Pulmonary artery endothelial cell (primary cell): ENCODE measurements at places on chromosomes 7 and 10. TPM values are rescaled to one million over a fixed set of nuclear protein-coding genes. Genes with fewer than 3 reads are reported as not detected.

Gene CLDN4
- 0.07 TPM in 2 replicates for total RNA-seq

Gene DENND2A
- 0.04 and 0.07 TPM in 2 replicates for total RNA-seq

Gene C10orf95
- 0.13 TPM in 1 of 2 replicates, not detected in the other for total RNA-seq

Gene HKDC1
- total RNA-seq, result 0.07 TPM in 1 of 2 replicates, not detected in the other

Gene EFCAB10
- total RNA-seq, result not detected in 2 replicates

Gene CDC14C
- not detected in 2 replicates for total RNA-seq

Gene PRKRIP1
- 13.8 and 14.3 TPM in 2 replicates for total RNA-seq

Gene HTR7
- total RNA-seq, result 0.13 and 0.28 TPM in 2 replicates

Gene OR6V1
- total RNA-seq, result not detected in 2 replicates

DNA sequence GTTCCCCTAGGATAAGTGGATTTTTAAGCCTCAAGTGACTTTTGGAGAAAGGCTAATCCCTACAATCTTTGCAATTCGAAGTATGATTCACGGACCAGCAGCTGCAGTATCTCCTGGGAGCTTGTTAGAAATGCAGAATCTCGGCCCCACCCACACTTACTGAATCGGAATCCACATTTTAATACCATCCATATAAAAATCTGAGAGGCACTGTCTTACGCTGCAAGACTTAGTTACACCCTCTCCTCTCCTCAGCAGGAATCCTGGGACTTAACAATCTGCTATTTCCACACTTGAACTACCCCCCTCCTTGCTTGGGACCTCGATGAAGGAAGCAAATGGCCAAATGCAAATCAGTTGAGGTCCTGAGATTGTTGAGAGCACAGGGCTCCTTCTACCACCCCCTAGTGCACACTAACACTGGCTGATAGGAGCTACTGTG is 21.0 kb downstream of the ITPRIP start:
- no peak for DNase-seq

GRCh38 chr10:6255548-6256061 is 52.9 kb downstream of the PFKFB3 start:
- DNase-seq, result no peak

- DNase-seq, result no peak
Measured at GRCh38 chr10:73649876-73650536, 5.8 kb downstream of the SYNPO2L start.

- DNase-seq, result no peak
Measured at GRCh38 chr10:68155615-68156210, 46.4 kb downstream of the MYPN start.

- DNase-seq, result no peak
Measured at GRCh38 chr10:80648106-80648505, 110.4 kb downstream of the SH2D4B start.

GRCh38 chr7:12888717-12889116 is 201.3 kb downstream of the ARL4A start:
- DNase-seq, result no peak

DNA sequence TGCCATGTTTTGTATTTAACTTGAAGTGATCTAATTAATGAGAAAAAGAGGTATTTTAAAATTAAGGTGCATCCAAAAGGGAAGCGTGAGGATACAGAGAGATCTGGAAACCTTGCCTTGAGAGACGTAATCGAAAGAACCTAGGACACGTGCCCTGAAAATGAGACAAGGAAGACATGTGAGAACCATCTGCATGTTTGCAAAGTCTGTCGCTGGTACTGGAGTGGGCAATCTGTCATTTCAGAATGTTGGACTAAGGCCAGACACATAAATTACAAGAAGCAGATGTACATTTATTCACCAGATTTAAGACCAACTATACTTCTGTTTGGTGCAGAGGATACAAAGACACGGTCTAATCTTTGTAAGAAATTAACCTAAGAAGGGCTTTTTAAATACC is 9.2 kb downstream of the AGR2 start:
- DNase-seq, result no peak

DNA sequence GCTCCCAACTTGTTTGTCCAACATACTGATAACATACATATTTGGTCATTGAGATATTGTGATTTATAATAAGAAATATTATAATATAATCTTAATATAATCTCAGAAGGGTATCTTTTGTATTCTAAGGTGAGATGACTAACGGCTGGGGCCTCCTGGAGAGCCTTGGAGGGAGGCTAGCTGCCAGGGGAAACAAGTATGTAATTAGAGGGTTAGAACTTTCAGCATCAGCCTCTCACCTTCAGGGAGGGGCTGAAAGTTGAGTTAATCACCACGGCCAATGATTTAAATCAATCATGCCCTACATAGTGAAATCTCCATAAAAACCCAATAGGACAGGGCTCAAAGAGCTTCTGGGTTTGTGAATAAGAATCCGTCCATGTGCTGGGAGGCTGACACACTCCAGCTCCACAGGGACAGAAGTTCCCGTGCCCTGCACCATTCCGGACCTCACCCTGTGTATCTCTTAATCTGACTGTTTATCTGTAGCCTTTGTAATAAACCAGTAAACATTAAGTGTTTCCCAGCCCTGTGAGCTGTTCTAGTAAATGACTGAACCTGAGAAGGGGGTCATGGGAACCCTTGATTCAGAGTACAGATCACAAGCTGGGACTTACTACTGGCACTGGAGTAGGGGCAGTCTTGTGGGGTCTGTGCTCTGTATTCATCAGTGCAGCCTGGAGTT is 86.3 kb upstream of the STEAP1B start:
- no peak for DNase-seq

GRCh38 chr10:116654816-116655215 is 34.1 kb downstream of the PNLIPRP2 start:
- DNase-seq, result no peak

GRCh38 chr7:25781704-25782103 is 370.3 kb upstream of the NFE2L3 start:
- no peak for DNase-seq

- DNase-seq, result no peak
Measured at GRCh38 chr10:43576580-43576979, 2.2 kb upstream of the ZNF239 start.

DNA sequence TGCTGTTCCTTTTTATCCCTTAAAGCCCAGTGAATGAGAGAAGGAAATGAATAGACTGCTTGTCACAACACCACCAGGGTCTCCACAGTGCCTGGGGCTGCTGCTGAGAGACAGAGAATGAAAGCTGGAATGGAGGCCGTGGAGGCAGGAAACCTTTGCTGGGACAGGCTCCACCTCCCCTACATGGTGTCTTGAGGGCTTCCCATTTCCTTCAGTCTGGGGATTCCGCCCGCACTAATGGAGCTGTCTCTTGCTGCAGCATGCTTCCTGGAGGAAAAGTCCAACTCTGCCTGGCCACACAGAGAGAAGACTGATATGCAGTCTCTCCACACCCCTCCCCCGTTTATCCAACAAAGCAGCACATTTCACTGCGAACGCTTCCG is 54.5 kb downstream of the LRRC4 start:
- DNase-seq, result no peak

- no peak for DNase-seq
Measured at GRCh38 chr10:125370578-125370977, 210.2 kb upstream of the CTBP2 start.

DNA sequence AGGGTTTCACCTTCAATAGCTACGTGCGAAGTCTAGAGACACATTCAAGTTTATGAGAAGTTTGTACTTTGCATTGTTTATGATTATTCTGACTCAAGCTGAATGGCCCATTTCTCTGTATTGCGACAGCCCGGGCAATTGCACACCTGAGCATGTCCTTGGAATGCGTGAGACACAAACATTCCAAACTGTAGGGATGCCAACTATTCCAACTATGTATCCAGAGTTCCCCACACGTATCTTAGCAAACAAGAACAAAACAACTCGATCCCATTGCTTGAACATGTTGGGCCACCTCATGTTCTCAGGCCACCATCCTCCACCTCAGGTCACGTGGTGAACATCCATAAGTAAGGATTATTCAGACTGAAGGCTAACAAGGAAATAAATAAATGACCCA is 51.4 kb upstream of the EGFR start:
- DNase-seq, result no peak

- DNase-seq, result no peak
Measured at GRCh38 chr7:150586068-150586784, 19.0 kb downstream of the GIMAP4 start.

- DNase-seq, result no peak
Measured at GRCh38 chr10:29622382-29622922, 12.3 kb downstream of the SVIL start.

- no peak for DNase-seq
Measured at GRCh38 chr7:77691892-77692491, 4.3 kb upstream of the RSBN1L start.

GRCh38 chr7:23018750-23019149 is 4.8 kb upstream of the HYCC1 start:
- DNase-seq, result peak; percentile 64

DNA sequence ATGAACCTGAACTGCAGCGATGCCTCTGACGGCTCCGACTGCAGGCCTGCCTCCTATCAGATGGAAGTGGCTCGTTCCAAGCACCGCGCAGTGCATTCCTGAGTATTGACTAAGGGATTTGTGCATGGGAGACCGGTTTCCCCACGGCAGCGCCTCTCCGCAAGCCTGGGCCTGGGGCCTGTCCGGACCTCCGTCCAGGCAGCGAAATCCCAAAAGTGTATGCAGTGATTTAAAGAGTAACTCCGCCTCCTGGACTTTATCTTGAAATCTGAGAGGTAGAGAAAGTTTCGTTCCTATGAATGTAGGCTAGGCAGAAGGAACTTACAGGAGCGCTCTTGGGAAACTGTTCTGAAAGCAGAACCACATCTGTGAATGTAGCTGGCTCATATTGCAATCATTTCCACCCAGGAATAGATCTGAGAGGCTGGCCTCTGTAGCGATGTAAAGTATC is 106.2 kb upstream of the CELF2 start:
- DNase-seq, result peak; percentile 63

GRCh38 chr10:3948843-3949242 is 163.8 kb upstream of the KLF6 start:
- peak; percentile 78 for DNase-seq

DNA sequence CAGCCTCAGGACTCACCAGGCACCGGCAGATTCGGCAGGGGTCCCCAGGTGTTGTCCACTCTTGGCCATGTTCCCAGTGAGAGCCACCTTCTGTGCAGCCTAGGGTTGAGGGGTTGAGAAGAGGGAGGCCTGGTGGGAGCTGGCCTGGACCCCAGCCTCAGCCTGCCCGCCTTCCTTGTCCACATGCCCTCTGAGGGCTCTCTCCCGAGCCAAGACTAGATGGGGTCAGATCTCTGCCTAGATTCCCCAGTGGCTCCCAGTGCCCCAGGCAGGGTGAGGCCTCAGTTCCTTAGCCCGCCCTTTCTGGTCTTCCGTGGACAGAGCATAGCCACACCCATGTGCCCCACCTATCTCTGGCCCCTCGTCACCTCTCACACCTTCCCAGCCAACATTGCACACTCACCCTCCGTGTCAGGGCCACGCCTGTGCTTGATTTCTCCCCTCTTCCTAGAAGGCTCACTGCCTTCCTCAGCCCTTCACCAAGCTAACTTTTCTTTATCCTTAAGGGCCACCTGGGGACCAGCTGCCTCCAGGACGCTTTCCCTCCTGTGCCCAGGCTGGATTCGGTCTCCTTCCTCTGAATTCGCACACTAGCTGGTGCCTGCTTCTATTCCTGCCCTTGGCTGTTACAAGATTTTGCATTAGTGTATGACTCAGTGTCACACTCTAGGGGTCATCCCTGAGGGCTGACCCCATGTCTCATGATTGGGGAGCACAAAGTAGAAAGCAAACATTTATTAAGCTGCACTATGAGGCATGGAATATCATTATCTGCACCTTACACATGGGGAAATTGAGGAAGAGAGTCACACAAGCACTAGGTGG is 7.5 kb downstream of the KCP start:
- no peak for DNase-seq

GRCh38 chr7:129719980-129720732 is 108.6 kb downstream of the NRF1 start:
- no peak for DNase-seq

DNA sequence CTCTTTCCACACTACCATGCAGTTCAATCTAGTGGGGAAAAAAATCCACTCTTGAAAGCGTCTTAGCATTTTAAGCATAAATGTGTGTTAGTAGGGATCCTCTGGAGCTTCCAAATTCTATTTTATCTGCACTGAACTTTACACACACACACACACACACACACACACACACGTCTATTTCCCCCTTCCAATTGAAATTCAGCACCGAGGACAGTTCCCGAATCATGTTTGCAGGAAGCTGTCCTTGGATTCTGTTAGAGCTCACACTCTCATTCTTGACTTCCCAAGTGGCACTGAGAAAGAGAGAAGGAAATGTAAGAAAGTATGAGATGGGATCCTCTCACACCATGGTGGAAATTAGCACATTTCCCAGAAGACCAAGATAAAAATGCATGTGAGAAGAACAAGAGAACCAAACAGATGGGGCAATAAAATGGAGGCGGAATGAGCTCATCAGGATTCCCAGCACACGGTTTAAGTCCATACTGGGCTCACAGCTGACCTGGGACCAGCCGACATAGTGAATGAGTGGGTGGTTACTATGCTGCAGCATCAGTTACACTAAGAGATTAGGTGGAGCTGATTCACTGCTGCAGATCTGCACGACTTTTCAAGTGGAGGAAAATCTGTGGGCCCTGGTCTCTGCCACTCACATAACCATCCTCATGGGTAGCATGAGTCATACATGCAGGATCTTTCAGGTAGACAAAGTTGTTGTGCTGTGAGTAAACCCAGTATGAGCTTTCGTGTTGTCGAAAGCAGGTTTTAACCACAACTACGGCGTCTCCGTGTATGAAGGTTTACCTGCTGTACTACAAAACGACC is 3.3 kb upstream of the NPTX2 start:
- no peak for DNase-seq

DNA sequence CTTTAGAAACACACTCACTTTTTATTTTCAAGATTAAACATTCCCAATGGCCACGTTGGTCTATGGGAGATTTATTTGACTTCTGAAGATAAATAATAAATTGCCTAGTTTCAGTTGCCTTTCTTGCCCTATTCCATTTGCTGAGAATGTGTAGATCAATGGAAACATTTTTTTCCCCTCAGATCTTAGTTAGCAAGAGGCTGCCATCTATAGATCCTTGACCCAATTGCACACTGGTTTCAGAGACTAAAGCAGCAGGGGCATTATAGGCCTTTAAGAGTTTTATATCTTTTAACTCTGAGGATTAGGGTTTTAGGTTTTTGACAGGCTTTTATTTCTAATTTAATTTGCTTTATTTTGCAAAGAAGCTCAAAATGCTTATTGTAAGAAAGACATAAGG is 163.2 kb upstream of the GPR26 start:
- no peak for DNase-seq

DNA sequence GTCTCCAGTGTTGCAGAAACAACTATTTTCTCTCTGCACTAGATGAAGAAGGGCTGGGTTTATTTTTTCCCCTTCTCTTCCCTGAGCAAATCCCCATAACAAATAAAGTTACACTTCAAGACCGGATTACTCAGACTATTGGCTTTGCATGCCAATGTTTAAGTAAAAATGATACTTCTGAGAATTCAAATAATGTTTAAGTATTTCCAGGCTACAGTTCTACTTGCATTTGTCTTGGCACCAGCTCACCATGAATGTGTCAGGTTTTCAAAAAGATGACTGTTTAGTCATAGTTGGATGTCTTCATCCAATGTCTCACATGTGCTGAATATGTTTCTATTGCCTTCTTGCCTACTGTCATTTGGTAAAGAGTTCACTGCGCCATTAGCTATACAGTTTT is 912.6 kb downstream of the GATA3 start:
- DNase-seq, result no peak
